Right lobe of liver (tissue), 6 donors: ENCODE measurements at places on chromosomes 5 and 9. TPM values are rescaled to one million over a fixed set of nuclear protein-coding genes. Genes with fewer than 3 reads are reported as not detected.
A peak's percentile ranks its signal among the peaks of the same experiment; 100 is the strongest.

DNA sequence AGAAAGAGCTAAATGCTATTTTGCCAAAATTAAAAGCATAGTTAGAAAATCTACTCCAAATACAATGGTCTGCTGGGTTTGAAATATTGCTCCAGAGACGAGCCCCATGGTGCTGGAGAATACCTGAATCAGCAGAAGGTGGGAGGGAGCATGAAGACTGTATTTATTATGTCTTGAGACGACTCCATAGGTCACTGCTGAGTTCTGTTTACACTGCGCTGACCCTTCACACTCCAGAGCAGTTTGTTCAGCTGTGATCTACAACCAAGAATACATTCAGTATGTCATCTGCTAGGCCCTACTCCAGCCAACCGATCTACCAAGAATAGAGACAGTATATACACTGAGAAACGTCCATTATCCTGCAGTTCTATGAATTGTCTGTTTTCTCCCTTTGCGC, 150.5 kb downstream of the TLE1 start:
- no peak for DNase-seq
- no peaks in the 10 kb centered on the region for H3K27me3 ChIP-seq
- H3K4me1 ChIP-seq = peaks cover 25% of the 10 kb centered on the region
- no peak overlapping the region for H3K27ac ChIP-seq
- H3K4me3 ChIP-seq = no peak overlapping the region
- H3K36me3 ChIP-seq = no peaks in the 10 kb centered on the region

DNA sequence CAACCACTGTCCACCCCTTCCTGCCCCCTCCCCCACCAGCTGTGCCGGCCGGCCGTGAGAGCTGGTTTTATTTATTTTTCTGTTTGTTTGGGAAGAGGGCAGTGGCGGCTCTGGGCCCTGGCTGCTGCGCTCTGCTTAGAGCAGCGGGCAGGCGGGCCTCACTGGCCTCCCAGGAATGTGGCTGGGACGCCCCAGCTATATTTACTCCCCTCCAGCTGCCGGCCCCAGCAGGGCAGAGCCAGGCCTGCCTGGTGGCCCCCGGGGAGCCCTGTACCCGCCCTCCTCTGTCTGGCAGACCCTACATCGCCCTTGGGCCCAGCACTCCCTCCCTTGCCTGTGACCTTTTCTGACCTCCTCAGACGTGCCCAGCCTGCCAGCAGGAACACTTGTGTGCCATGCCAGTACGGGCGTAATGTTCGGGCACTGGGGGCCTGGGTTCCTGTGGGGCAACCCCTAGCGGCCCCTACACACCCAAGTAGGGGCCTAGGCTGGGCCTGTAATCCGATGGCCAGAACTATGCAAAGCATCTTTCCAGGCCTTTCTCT, 7.7 kb downstream of the CXXC5 start:
- peak overlapping the region; percentile 26 for H3K4me3 ChIP-seq
- H3K4me1 ChIP-seq = no peaks in the 10 kb centered on the region
- H3K27me3 ChIP-seq = no peaks in the 10 kb centered on the region
- H3K27ac ChIP-seq = peak overlapping the region; percentile 81
- DNase-seq = peak; percentile 84

DNA sequence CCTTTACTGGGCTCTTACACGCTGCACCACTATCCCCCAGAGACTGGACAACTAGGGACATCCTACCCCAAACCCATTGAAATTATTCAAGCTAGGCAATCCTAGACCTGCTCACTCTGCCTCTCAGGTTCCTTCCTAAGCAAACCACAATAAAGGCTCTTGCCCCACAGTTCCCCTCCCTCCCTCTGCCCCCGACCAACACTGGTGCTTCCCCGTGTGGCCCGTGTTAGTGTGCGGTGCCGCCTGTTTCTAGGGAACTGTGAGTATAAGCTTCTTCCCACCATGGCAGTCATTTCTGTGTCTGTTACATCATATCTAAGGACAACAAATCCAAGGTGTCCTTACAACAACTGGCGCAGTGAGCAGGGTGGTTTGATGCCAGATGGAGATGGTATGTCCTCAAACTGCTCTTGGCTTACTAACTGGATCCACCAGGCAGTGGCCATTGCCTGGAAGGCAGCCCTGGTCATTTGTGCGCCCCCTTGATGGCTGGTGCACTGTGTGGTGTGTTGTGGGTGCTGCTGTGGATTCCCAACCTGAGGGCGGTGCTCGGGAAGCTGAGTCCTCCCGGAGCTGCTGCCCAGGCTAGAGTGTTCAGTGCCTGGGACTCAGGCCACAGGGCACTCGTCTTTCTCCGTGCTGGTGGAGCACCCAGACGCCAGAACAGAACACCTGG, 8.4 kb upstream of the MXD3 start:
- no peak overlapping the region for H3K27ac ChIP-seq
- H3K4me3 ChIP-seq = no peak overlapping the region
- no peak for DNase-seq
- no peaks in the 10 kb centered on the region for H3K36me3 ChIP-seq
- no peaks in the 10 kb centered on the region for H3K27me3 ChIP-seq
- H3K4me1 ChIP-seq = no peaks in the 10 kb centered on the region

The SLC27A6 gene
- total RNA-seq = not detected

The PGM5 gene
- total RNA-seq = 3.2 TPM
